Forelimb muscle (tissue), 1 donor: ENCODE measurements at places on chromosomes 11 and 22.

DNA sequence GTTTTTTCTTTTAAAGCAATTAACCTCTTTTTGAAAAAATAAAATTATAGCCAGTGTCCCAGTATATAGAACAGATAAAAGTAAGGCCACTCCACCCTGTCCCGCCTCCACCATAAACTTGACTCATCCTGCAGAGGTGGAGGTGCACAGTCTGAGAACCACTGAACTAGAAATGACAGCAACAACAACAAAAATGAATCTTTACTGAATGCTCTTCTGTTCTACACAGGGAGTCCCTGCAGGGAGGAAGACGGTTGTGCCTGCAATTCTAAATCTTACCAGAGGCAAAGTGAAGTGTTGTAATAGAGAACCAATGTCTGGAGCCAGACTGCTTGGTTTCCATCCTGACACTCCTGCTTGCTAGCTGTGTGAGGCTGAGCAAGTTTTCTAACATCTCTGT lies 162.3 kb downstream of the FBXO7 start:
- no peak for DNase-seq

- DNase-seq, result no peak
These were observed at the start of gene CCDC116 for GRCh38 chr22:21632237-21632895. CCDC116 (plus strand) TSS chr22:21632760; CDS start chr22:21633182, 422 bp downstream.

DNA sequence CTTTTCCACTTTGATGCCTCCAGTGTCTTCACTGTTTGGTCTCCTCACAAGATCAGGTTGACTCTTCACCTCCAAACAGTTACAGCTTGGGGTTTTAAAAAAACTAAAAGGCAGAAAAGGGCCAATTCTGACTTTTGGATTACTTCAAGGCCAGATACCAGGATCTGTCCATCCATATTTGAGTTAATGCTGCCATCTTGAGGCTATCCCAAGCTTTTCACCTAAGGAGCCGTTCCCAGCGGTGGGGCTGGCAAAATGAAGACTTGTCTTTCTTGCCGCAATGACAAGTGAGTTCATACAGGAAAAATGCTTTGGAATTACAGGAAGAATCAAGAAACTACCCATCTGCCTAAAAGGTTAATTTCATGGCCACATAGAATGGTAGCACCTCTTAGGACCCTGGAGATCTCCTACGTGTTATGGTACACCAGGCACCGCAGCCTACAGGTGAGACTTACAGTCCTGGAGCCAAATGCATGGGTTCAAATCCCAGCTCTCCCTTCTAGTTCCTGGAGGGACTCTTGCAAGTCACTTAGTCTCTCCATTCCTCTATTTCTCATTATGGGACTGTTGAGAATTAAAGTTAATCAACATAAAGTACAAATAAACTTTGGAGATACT lies 6.0 kb upstream of the OR5B21 start:
- no peak for DNase-seq

- DNase-seq, result no peak
These were observed 24.8 kb downstream of the APOL5 start for GRCh38 chr22:35742342-35743100.

DNA sequence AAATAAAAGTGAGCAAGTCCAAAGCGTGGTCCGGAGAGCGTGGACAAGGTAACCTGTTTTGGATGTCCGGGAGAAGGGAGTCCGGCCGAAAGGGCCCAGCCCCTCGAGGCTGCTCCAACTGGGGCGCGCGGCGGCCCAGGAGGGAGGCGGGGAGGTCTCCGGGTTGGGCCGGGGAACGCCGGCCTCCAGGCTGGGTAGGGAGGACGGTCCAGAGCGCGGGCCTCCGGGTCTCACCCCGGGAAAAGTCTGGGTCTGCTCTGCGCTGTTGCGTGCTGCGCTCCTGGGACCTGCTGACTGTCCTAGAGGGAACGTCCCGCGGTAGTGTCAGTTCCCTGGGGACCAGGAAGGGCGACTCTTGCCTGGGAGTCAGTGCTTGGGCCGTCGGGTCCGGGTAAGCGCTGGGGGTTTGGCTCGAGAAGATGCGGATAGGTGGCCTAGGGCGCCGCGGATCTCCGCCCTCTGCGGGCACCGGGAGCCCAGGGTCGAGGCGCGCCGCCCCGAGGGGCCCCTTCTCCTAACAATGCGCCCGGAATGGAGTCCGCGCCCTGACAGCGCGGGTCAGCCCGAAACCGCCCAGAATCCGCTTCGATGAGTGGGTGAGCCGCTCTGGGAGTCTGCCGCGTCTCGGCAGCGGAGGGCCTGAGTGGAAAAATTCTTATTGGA lies 988 bp upstream of the FLI1 start:
- DNase-seq, result no peak

DNA sequence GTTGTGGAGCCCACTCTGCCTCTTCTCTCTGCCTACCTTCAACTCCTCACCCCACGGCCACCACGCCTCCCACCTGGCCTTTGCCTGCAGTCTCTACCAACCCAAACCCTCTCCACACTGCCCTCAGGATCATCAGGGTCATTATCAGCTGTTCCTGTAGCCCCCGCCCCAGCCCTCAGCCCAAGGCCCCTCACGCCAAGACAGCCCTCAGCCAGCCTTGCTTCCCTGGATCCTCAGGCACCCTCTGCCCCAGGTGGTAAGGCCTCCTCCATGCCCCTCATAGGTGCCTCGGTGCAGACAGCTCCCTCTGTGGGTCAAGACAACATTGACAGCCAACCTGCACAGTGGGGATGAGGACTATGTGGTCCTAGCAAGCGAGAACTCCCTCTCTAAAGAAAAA lies 1.7 kb downstream of the SBF1 start:
- DNase-seq, result no peak

GRCh38 chr11:34387653-34388052 lies 29.8 kb upstream of the ABTB2 start:
- no peak for DNase-seq

- no peak for DNase-seq
These were observed 23.7 kb upstream of the PDE3B start for GRCh38 chr11:14619603-14620531.

DNA sequence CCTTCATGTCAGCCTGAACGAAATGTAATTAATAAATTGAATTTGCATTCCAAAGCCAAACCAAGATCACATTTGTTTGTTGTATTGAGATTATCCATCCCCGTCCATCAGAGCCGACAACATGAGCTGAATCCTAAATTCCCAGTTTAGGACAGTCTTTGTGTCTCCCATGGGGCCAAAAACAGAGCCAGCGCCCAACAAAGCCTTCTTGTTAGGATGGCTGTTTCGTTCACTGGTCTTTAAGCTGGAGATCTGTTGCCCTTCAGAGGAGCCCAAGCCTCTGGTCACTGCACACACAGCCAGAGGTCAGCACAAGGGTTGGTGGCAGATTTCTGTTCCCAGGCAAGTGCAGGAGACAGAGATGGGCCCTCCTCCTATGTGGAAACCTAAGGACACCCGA lies 25.8 kb downstream of the DSCAML1 start:
- no peak for DNase-seq

DNA sequence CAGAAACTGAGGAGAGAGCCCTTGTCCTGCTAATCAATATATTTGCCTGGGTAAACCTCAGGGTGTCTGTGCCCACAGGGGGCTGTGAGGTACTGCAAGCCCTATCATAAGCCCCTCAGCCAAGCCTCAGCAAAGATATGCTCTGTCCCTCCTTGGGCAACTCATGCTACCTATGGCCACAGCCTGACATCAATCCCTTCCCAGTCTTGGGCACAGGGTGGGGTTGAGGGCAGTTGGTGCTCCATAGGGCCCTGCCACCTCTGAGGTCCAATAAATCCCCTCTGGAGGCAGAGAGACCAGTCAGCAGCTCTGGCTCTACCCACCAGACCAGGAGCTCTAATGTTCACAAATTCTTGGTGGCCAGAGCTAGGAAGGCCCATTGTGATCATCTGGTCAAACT lies 23.8 kb downstream of the TPBGL start:
- DNase-seq, result no peak

- no peak for DNase-seq
These were observed at the start of gene OR56A1 for GRCh38 chr11:6030708-6031405. OR56A1 (minus strand) TSS chr11:6030758; CDS start chr11:6027692, 3,066 bp downstream.
